ENCODE measurements at places on chromosomes 7 and 10. TPM values are rescaled to one million over a fixed set of nuclear protein-coding genes. Genes with fewer than 3 reads are reported as not detected.

The PAX2 gene
- not detected for polyA plus RNA-seq

The PNLIPRP3 gene
- 120 TPM for polyA plus RNA-seq

The ZNF775 gene
- 1.9 TPM for polyA plus RNA-seq

The KMT2E gene
- 3.5 TPM for polyA plus RNA-seq

The RSBN1L gene
- 9.6 TPM for polyA plus RNA-seq

The RBAK gene
- 4.2 TPM for polyA plus RNA-seq

The RPEL1 gene
- 0.04 TPM for polyA plus RNA-seq

The POMZP3 gene
- polyA plus RNA-seq: 11.7 TPM

The NT5C3A gene
- polyA plus RNA-seq: 12.6 TPM

The RNF148 gene
- not detected for polyA plus RNA-seq

The SYT15B gene
- polyA plus RNA-seq: not detected

The CTAGE4 gene
- 5.9 TPM for polyA plus RNA-seq

The NUTM2A gene
- polyA plus RNA-seq: 0.22 TPM

- DNase-seq: no peak
Measured at GRCh38 chr7:50268990-50269389, 35.5 kb upstream of the IKZF1 start.

- no peak for DNase-seq
Measured at GRCh38 chr7:99860281-99861127, 16.3 kb downstream of the OR2AE1 start.

DNA sequence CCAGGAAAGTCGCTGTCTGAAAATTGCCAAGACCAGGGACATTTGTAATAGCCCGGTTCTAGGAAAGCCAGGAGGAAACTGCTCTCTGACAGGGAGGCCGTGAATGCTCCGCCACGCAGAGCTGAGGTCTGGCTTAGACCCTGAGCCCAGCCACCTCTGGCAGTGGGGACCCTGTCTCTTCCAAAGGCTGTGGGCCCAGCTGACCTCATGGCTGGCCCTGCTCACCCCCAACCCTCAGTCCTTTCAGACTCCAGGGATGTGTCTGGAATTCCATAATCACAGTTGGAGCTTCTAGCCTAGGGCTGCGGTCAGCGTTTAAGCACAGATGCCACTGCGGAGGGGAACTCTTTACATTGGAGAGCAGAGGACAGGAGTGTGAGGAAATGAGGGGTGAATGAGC, 6.6 kb upstream of the VIPR2 start:
- DNase-seq: no peak

DNA sequence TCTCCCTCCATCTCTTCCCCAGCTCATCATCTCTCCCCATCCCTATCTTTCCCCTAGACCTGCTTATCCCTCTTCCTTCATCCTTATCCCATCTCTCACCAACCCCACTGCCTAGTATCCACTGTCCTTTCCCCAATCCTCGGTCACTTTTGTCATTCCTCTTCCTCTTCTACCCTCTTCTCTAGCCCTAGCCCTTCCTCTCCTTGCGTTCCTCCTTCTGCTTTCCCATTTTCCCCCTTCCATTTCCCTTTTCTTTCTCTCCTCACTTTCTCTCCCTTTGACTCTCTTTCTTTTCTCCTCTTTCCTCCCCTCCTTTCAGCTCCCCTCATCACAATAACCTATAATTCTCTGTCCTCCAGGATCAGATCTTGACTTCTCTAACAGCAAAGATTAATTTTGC, 83.6 kb downstream of the POLL start:
- no peak for DNase-seq

GRCh38 chr10:12980713-12981306, 20.7 kb downstream of the CCDC3 start:
- DNase-seq: no peak

GRCh38 chr7:151415375-151416105, 5.7 kb upstream of the WDR86 start:
- DNase-seq: no peak

DNA sequence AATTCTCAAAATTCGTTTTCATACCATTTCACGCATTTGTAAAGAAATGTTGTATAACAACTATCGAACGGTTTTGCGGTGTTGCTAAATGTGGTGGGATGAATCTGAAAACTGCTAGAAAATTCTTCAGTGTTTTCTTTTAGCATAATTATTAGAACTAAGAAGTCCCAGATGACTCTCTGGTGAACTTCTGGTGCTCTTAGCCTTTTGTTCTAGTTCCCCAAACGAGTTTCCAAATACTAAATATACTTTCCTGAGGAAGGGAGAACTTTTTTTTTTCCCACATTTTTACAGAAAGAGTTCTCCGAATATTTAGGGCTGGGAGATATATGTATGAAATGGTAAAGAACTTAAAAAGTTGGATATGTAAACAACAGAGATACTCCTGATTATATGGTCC, 82.5 kb downstream of the ICA1 start:
- DNase-seq: no peak

- no peak for DNase-seq
Measured at GRCh38 chr7:48317360-48317759, 146.1 kb downstream of the ABCA13 start.

DNA sequence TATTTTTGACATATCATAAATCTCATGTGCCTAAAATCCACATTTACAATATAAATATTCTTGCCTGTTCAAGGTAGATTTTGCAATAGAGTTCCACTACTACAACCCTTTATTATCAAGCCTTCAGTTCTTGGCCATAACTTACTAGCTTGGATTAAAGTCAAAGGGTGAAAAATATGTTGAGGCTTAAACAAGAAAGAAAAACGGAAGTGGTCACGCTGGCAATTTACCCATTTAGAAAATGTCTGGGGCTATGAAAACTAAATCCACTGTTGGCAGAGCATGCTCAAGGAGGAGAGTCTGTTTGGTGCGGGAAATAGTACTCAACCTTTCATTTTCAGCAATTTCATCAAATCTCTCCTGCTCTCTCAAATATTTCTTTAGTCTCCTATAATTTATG, 209.8 kb upstream of the RHOBTB1 start:
- no peak for DNase-seq

- no peak for DNase-seq
Measured at GRCh38 chr10:34816501-34817002, 1.5 kb upstream of the PARD3 start.

DNA sequence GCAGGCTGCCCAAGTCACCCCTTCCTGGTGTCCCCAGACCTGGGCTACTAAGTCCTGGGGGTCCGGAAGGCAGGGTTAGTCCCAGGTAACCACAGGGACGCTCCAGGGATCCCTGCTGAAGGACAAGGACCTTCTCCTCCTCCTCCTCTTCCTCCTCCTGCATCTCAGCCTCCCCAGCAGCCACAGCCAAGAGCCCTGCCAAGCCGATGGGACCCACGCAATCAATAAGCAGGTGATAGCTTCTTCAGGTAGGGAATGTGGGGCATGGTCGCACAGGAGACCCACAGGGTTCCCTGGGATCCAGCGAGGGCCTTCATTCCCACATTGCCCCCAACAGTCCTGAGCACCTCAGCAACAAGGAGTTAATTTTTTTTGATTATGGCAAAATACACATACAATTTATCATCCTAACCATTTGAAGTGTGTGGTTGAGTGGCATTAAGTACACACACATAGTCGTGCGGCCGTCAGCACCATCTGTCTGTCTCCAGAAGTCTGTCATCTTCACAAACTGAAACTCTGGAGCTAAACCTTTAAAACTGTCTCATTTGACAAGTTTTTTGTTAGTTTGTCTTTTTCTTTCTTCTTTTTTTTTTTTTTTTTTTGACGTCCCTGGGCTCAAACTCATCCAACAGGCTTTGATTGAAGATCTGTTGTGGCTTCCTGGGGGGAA, 12.1 kb downstream of the CRYGN start:
- no peak for DNase-seq

GRCh38 chr10:101850749-101851148, 7.1 kb upstream of the KCNIP2 start:
- no peak for DNase-seq

DNA sequence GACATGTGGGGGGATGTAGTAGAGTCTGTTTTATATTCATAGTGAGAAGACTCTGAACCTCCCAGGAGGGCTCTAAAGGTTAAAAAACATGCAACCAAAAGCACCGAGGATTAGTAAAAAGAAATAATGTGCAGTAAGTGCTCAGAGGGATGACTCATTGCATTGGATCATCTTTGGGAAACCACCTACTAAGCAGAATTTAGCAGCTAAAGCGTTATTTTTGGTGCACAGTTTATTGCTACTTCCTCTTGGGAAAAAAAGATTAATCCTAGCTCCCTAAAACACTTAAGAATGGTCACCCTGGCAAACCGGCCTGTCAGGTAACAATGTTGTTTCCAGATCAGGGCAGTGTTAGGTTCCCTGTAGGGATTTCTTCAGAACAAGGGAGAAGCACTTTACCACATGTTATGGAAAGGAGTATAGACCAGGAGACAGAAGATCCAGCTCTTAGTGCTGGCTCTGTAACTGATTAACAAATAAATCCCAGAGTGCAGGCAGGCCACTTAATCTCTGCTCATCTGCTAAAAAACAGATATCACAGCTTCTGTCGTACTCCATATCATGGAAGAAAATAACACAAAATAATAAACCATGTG, 44.8 kb upstream of the FAM133B start:
- DNase-seq: no peak

DNA sequence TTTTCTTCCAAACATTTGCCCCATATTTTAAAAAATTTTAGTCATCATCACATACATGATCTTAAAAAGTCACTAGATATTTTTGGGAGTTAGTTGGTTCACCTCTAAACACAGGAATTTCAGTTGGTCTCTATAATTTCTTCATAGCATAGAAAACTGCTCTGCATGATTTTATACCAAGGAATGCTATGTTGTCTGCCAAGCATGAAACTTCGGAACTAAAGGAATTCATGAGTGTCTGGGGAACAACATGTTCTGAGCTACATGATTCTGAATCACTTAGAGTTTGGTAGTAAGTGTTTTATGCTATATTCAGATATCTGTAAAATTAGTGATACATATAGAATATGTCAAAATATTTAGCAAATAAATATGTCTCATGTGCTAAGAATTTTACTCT, 957.8 kb downstream of the GATA3 start:
- peak; percentile 45 for DNase-seq

GRCh38 chr10:114703377-114704107, 45.5 kb upstream of the ABLIM1 start:
- DNase-seq: no peak

DNA sequence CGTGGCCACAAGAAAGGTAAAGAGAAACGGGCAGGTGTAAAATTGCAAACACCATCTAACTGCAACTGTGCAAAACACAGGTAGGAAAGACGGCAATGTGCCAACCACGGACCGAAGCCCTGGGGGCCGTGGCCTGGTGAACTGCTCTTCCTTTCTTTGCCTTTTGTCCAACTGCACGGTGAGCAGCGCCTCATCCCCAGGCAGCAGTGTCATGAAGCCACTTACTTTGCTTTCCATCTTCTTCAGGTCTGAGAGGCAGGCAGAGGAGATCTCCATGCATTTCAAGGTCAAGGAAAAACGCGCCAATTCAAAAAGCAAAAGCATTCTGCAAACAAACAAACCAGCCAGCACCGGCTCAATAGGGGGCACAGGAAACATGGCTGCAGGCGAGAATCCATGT, 12.9 kb downstream of the CFAP46 start:
- no peak for DNase-seq

DNA sequence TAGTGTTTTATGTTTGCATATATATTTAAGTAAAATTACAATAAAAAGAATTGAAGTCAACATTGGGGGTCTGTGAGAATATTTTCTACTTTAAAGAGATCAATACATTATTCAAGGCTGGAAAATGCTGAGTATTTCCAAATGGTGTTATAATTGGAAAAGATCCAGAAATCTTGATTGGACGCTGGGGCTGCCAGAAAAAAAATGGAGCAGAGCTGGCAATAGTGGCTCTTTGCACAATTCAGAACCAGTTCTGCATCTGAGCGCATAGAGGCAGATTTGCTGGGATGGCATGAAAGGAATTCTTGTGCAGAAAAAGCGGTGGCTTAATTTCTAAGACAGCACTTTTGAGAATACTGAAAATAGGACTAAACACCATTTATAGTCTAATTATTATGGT, 10.8 kb upstream of the VWC2 start:
- DNase-seq: no peak

GRCh38 chr10:97713826-97714400, 383 bp downstream of the MARVELD1 start:
- no peak for DNase-seq

- DNase-seq: no peak
Measured at GRCh38 chr10:129891806-129892205, 72.3 kb downstream of the EBF3 start.

DNA sequence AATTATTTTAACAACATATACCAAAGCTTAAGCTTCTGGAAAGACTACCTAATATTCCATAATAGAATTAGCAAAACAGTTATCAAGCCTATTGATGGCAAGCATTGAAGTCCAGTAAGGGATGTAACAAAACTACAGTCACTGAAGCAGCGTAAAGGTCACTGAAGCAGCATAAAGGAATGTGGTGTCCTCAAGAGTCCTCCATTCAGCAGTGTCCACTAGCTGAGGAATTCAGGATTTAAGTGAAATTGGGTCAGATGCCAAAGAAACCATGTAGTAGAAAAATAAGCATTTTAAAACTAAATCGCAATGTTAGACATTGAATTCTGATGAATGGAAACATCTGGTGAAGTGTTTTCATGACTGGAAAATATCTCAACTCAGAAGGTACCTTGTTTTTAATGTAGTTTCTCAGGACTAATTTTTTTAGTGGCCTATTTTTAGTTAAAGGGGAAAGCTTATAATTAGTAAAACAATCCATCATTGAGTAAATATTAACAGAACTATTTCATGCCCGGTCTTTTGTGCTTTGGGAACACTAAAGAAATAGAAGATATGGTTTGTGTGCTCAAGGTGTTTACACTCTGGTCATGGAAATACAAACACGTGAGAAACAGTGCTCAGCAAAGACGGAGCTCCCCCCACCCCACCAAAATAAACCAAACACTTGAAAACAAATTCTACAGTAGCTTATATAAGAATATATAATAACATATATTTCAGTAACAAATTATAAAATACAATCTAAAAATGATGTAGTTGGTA, 121.4 kb downstream of the CDK14 start:
- DNase-seq: no peak

GRCh38 chr7:86968618-86969017, 90.8 kb downstream of the ELAPOR2 start:
- DNase-seq: no peak

GRCh38 chr7:107394276-107394675, 75.6 kb upstream of the GPR22 start:
- DNase-seq: no peak

GRCh38 chr7:90246171-90246570, 1.2 kb downstream of the CFAP69 start:
- no peak for DNase-seq

- no peak for DNase-seq
Measured at GRCh38 chr7:154336295-154336694, 284.1 kb downstream of the DPP6 start.

GRCh38 chr10:29860166-29860565, 199.2 kb downstream of the JCAD start:
- DNase-seq: peak; percentile 48

- DNase-seq: no peak
Measured at GRCh38 chr10:118506671-118507590, 88.5 kb downstream of the PRLHR start.

GRCh38 chr10:132802694-132803320, 16.9 kb upstream of the NKX6-2 start:
- DNase-seq: no peak

GRCh38 chr7:135185471-135186260, 15.2 kb upstream of the CYREN start:
- no peak for DNase-seq
